ENCODE measurements at places on chromosomes 1 and 21.
A peak's percentile ranks its signal among the peaks of the same experiment; 100 is the strongest.

DNA sequence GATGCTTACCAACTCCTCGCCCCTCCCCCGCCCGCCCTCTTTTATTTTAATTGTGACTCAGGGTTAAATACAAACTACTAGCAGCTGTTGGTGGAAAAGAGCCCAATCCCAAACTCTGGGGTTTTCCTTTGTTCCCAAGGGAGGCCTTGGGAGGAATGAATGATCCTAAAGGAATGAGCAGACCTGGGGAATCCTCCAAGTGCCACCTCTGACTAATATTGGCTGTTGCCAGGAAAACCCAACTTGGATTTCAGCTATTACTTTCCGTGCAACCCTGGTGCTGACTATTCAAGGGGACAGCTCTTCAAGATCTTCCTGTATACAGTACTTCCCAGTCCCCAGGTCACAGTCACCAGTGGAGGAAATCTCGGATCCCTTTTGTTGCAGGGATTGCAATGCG lies 1.3 kb upstream of the S100A10 start:
- no peak for DNase-seq

- DNase-seq: no peak
These were observed 2.6 kb downstream of the BARHL2 start for GRCh38 chr1:90714521-90714951.

GRCh38 chr21:42038393-42038792 lies 28.2 kb upstream of the ZBTB21 start:
- DNase-seq: no peak

- no peak for DNase-seq
These were observed 61.5 kb downstream of the KCNK1 start for GRCh38 chr1:233675446-233675845.

GRCh38 chr1:42209526-42210251 lies 45.1 kb upstream of the GUCA2A start:
- no peak for DNase-seq

DNA sequence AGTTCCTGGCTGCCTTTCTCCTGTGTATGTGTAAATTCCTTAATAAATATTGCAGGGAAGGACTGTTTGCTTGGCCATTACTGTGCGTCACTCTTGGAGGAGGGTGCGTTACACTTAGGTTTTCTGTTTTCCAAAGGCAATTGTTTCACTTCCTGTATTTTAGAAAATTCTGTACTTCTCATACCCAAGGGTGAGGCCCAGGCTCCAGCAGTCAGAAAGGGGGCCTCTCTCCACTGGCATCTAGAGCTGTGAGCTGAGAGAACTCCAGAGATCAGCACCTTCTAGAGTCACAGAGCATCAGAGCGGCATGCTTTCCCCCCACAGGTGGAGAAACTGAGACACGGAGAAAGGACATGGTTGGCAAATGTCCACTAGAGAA lies 27.0 kb upstream of the ZFP69B start:
- no peak for DNase-seq

DNA sequence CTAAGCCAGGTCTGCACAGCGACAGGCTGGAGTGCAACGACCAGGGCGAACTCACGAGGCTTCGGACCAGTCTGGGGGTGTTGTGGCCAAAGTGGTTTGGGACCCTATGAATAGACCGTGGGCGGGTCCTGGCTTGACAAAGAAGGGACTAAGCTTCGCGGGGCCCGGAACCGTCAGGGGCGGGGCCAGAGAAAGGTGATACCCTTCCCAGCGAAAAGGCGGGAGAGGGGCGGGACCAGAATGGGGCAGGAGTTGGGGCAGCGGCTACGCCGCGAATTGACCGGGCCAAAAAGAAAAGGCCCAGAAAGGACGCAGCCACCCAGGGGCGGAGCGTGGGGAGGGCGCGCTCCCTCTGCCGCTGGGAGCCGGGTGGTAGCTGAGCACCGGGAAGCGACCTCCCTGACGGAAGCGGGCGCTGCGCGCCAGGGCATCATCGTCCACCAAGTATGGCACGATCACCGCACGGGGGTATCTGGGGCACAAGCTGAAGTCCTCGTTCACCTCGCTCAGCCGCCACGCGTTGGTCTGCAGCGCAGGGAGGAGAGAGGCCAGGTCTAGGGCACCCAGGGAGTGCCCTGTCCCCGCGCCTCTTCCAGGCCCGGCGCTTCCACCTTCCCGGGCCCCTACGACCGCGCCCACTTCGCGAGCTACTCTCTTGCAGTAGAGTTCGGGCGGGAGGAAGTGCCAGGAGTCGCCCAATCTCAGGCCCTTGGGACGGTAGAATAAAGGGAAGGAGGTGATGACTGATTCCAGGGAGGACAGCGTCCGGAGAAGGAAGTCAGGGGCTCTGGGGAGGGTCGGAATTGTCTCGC lies 6.7 kb upstream of the FAM167B start:
- no peak for DNase-seq

- DNase-seq: no peak
These were observed 105.9 kb upstream of the CDC42BPA start for GRCh38 chr1:227424159-227424680.

DNA sequence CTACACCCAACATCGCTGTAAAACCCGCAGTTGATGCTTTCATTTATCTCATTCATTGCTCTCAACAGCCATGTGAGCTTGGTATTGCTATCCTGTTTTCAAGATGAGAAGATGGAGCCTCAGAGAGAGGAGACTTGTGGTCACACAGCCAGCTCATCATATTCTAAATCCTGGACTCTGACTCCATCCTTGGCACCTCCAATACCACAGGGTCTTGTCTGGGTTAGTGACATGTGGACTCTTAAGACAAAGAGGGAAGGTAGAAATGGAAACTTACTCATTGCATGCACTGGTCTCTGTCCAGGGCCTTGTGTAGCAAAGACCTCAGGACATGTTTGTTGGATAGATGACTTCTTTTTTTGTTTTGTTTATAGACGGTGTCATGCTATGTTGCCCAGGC lies 7.0 kb upstream of the RNF19B start:
- no peak for DNase-seq

- peak; percentile 65 for DNase-seq
These were observed 676 bp upstream of the PIAS3 start for GRCh38 chr1:145859491-145860023.

DNA sequence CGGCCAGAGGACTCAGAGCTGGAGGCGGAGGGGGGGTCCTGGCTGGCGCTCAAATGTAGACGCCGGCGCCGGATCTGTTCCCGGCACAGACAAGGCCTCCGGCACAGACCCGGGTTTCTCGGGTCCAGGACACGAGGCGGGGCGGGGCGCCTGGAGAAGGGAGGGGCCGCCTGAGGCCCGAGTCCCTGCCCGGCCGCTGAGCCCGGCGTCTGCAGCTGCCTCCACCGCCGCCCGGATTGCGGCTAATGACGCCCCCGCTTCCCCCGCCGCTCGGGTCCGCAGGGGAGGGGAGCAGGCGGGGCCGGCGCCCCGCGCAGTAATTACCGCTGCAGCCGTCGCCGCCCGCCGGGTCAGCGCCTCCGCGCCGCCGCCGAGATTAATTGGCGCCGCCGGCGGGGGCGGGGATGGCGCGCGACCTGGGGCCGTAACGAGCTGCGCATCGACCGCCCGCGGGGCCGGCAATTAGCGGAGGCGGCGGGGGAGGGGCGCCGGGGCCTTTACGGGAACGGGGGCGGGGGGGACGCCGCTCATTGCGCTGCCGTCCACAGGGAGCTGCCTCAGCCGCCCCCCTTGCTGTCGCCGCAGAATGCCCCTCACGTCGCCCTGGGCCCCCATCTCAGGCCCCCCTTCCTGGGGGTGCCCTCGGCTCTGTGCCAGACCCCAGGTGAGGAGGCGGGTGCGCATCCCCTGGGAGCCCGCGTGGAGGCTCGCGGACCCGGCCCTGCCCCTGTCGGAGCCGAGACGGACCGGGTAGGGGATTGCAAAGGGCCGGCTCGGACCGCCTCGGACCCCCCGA lies 17.3 kb downstream of the NOC2L start:
- DNase-seq: no peak

- no peak for DNase-seq
These were observed 84.4 kb upstream of the ACTRT2 start for GRCh38 chr1:2936559-2937515.

DNA sequence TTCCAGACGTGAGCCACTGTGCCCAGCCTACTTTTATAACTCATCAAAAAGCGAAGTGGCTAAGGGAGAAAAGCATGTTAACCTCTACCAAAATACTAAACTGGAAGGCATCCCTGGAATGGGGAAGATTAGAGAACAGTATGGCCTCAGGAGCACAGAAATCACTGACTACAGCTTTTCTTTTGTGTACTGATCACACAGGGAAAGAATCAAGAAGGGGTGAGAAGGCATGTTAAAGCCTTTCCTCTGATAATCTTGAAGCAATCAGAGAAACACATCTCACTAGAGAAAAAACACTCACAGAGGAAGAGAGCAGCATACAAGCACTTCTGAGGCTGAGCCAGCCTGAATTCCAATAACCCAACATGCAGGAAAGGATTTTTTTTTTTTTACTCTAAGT lies 10.7 kb downstream of the PCAT6 start:
- DNase-seq: no peak

DNA sequence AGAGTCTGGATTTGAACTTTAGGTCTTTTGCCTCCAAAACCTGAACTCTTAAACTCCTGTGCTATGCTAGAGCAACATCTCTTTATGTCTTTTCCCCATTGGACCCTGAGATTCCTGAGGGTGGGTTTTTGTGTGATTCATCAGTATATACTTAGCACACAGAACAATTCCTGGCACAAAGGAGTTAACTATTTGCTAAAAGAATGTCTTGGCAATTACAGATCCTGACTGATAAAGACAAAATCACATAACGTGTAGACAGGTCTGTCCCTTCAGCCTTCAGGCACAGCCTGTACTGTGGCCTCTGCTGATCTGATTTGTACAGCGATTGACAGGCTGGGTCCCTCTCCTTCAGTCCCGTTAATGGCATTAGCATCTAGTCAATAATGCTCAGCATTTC lies 162.4 kb upstream of the BEND5 start:
- DNase-seq: no peak

Data from activated CD4-positive, alpha-beta T cell treated with anti-CD3 and anti-CD28 coated beads for 24 hours (primary cell).